ENCODE measurements at places on chromosomes 2 and 18. TPM values are rescaled to one million over a fixed set of nuclear protein-coding genes. Genes with fewer than 3 reads are reported as not detected.

DNA sequence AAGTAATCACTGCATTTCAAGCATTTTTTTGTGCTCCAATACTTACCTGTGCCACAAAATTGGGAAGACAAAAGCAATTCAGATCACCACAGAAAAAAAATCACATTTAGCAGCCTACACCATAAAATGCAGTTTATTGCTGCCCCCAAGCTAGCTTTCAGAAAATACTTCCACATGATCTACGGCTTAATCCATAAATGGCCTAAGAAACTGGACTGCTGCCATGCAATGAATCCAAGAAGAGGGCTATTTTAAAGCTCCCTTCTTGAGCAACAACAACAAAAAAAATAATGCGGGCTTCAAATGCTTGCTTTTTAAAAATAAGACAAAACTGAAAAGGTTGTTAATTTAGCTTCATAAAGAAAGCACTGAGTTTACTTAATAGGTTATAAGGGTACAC, 272.3 kb downstream of the RAD51AP2 start:
- peak; percentile 25 for DNase-seq

DNA sequence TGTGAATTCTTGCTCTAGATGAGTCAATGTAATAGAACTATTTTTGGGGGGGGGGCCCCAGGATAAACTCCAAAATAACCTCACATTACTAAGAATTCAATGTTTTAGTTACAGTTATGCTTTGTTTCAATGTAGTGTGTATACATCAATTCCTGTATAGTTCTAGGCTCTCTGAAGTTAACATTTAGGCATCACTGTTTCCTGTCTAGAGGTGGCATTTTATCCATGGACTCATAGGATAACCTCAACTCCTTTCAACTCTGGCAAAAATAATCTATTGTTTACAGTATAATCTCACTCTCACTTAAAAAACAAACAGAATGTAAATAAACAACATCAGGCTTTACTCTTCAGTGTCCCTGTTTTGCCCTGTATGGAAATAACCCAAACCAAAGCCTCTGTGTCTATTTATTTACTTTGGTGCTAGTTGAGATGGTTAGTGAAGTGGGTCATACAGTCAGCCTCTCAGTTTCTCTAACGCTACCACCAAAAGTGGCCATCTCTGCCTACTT, 79.3 kb upstream of the MMADHC start:
- no peak for DNase-seq

The SLC9A4 gene
- total RNA-seq, result 0.11 TPM

GRCh38 chr2:7816944-7817343, 864.9 kb upstream of the ID2 start:
- DNase-seq, result no peak

DNA sequence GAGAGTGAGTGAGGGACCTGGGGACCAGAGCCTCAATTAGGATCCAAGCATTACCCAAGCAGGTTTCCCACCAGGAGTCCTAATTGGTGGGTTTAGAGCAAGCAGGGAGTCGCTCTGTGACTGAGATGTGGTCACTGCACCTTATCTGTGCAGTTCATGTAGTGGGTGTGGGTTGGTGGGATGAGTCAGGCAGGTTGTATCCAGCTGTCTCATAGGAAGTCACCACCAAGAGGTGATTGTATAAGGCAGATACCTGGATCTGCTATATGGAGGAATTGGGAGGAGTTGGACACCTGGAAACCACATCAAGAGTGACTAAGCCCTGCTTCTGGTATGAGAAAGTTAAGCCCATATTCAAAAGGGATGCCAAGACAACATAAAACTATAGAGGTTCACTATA, 106.8 kb downstream of the ARHGAP28 start:
- no peak for DNase-seq

- DNase-seq, result no peak
Measured at GRCh38 chr2:61924895-61925663, 19.6 kb downstream of the COMMD1 start.

- no peak for DNase-seq
Measured at GRCh38 chr18:58093311-58093803, 49.3 kb downstream of the NEDD4L start.

GRCh38 chr18:62979176-62979575, 263.8 kb downstream of the PHLPP1 start:
- no peak for DNase-seq

DNA sequence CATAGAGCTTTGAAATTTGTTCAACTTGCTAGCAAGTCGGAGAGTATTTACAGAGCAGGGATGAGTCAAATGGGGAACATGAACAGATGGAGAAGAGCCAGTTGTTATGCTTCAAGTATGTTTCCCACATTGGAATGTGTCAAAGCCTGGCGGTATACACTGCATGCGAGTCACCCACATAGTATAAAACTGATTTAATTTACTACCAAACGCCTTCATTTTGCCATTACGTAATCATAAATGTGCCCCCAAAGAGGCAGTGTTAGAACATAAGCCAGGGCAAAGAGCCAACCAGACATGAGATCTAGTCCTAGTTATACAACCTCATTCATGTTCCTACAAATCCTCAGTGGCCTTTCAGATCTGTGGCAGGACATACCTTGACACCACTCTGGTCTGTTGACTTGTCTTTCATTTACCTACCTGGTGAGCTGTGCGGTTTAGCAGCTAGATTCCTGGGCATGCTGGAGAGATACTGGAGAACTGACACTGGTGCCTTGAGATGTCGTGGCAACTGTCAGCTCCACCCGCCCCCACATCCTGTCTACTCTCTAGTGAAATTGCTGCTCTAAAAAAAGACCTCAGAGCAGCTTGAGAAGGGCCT, 21.7 kb upstream of the NRP2 start:
- DNase-seq, result peak; percentile 26

DNA sequence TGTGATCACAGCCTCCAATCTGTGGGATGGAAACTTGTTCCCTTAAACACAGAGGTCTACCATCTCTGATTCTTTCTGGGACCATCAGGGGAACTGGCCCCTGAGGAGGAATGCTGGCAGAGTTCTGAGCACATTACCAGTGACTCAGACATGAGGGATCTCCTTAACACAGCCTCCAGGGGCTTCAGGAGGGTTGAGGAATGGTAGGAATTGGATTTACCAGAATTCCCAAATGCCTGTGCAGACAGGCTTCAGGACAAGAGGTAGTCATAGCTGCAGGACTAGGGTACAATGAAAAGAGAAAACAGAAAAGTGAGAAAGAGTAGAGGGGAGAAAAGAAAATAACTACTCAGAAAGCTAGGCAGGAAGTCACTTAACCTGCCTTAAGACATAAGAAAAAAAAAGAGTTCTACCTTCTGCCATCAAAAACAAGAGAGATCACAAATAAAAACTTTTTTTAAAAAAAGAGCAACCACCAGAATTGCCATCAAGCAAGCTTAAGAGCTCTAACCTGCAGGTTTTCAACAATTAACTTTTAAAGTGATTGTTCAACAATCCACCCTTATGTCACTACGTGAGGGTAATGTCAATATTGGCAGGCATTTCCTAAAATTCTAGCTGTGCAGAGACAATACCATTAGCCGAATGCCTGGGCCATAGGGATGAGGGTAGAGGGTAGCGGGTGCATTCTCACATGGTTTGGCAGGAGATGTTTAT, 524.4 kb downstream of the BCL11A start:
- no peak for DNase-seq

The HNMT gene
- total RNA-seq, result 0.82 TPM

The PPM1B gene
- 43.7 TPM for total RNA-seq

DNA sequence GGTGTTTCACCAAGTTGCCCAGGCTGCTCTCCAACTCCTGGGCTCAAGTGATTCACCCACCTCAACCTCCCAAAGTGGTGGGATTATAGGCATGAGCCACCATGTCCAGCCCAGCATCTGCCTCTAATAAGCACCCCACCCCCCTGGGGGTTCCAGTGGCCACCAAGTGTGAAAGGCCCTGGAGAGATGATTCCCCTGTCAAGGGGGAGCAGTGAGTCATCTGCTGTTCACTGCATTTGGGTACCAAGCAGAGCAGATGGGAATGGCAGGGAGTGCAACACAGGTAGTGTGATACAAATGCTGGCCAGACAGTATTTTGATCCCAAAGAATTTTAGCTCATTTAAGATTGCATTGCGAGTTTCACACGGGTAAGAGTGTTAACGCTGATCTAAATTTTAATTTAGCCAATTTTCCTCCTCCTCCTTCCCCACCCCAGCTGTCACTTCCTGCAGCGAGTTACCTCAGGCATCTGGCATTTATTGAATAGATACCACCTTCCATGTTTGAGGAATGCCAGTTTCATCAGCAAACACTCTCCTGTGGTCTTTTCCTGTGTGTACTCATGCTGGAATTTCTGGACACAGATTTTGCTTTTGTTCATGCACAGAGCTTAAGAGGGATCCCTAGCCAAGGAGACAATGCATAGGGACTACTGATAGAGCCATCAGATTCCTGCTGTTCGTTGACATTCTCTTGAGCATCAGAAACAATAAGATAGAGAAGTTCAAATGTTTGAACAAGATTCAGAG, 32.4 kb upstream of the NCK2 start:
- no peak for DNase-seq

The SNX17 gene
- total RNA-seq, result 109 TPM

GRCh38 chr2:120694034-120694433, 41.6 kb upstream of the GLI2 start:
- DNase-seq, result no peak

The SNTG2 gene
- total RNA-seq, result 3.7 TPM

DNA sequence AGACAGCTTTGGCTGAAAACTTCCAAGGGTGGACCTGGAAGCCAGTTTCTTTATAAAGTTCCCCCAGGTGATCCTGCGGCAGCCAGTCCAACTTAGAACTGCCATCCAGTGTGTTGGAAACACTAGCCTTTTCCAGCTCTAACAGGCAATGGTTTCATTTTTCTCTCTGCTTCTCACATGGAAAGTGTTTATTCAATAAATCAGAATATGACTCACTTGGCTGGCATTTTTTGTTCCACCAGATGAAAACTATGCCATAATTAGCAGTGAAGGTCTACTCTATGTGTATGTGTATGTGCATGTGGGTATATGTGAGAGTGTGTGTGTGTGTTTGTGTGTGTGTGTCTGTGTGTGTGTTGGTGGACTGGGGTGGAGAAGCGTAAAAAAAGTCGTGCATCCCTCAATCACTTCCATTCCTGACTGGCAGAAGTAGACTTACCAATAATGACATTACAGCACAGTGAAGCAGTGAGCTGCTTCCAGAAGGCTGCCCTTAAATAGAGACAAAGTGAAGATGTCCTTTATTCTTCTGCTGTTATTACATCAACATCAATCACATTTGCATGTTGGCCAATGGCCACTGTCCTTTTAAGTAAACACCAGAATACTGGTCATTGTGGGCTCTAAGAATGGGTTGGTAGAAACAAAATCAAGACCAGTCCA, 90.9 kb upstream of the SETBP1 start:
- DNase-seq, result peak; percentile 18

DNA sequence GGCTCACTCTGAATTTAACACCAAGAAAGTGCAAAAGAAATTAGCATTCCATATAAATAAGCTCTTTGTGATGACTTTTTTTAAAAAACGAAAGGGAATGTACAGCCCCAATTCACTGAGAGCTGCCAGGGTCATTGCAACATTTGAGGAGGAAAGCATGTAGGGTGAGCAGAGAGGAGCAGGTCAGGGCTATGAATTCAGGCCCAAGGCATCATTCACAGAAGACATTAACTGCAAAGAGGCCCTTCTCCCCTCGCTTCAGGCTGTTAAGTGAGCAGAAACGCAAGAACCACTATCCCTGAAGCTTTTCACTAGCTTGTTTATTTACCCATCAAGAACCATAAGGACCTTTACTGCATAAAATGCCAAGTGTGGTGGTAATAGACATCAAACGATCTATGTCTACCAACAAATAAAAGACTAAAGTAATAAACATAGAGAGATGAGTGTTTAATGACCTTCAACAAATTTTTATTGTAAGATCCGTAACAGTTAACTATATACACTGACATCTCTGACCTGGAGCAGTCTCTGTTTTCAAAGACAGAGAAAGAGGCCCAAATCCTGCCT, 333.1 kb upstream of the HNRNPA3 start:
- DNase-seq, result no peak

- DNase-seq, result no peak
Measured at GRCh38 chr2:14344355-14344754, 288.2 kb upstream of the LRATD1 start.

The ANTXR1 gene
- total RNA-seq, result 181 TPM

DNA sequence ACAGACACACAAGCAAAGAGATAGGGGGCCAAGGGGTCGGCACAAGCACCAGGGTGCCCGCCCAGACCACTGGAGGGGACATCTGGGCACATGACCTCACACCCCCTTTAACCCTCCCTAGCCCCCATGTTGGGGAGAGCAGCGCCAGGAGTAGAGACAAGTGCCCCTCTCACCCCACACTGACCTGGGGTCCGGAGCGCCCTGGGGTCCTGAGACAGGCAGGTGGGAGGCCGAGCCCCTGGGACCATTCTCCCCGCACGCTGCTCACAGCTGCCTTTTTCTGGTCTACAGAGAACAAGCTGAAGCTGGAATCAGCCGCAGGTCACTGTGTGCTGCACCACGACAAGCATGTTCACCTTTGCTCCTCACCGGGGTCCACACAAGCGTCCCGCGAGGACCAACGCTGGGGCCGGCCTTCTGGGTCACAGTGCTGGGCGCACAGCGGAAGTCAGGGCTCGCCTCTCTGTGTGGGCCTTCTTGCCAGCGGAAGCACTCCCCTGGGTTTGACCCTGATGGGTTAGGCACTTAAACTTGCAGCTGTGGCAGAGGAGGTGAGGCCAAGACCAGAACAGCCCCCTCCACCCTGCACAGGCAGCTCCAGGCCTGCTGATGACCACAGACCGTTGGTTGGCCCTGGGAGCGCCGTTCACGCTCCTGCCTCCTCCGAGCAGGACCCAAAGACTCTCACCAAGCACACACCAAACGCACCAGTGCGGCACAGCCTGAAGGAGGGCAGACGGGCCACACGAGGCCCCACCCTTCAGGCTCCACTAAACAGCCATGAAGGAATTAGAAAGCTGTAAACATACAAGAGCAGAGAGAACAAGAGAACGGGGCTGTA, 275.3 kb downstream of the EIPR1 start:
- no peak for DNase-seq

The UGT1A10 gene
- not detected for total RNA-seq

DNA sequence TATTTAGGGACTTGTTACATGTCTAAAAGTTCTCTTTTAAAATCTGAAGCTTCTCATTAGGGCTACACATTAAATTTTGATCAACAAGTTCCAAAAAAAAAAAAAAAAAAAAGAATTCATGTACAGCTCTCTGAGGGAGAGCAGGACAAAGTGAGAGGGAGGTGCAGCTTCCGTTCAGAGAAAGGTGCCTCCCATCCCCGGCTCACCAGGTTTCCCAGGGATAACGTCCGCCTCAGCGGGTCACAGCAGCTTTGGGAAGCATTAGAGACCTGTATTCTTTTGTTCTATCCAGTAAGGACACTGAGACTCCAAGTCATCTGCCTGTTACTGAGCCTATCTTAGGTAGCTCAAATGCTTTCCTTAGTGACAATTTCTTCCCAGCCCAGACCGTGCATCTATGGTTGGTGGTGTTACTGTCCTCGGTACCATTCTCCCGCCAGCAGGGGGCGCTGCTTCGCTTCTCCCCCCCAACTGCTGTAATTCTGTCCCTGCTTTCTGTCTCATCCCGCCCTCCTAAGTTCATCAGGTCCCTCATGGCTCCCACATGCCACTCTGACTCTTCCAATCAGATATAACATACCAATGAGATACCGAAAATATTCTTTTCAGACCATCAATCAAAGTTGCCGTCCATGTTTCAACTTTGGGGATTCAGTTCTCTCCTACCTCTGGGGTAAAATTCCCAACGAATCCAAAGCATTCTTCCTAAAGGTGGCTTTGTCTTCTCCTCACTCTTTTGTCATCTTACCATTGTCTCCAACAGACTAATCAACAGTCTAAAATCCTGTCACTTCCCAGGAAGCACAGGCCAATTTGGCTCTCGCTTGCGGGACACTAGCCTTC, 466.5 kb downstream of the METTL4 start:
- peak; percentile 70 for DNase-seq

Measured in A673 (cell line).